ENCODE measurements at places on chromosomes 2 and 18. TPM values are rescaled to one million over a fixed set of nuclear protein-coding genes. Genes with fewer than 3 reads are reported as not detected.

The PRKCE gene
- 16.5 TPM for total RNA-seq

The LINC00305 gene
- not detected for total RNA-seq

The SCYGR4 gene
- total RNA-seq = not detected

GRCh38 chr2:157302492-157303099, 23.0 kb downstream of the ERMN start:
- no peaks in the 10 kb centered on the region for H3K36me3 ChIP-seq
- H3K4me3 ChIP-seq = no peak overlapping the region
- no peak overlapping the region for H3K27ac ChIP-seq
- peak; percentile 13 for DNase-seq

- DNase-seq = no peak
- no peaks in the 10 kb centered on the region for H3K27me3 ChIP-seq
- H3K4me1 ChIP-seq = no peaks in the 10 kb centered on the region
- H3K36me3 ChIP-seq = no peaks in the 10 kb centered on the region
Observed at GRCh38 chr2:98486374-98486981, 41.8 kb downstream of the INPP4A start.

DNA sequence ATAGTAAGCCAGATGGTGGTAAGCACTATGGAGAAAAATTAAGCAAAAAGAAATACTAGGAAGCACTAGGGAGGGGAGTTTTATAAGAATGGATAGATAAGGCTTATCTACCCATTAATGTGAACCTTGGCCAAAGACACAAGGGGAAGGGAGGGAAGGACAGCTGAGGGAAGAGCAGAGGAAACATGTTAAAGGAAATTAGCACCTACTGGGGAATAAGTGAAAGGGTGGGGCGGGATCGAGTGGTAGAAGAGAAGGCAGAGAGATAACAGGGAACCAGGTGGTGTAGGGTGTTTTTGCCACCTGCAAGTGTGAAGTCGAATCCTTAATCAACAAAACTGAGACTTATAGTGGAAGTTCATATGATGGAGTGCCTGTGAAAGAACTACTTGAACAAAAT, 1.7 kb downstream of the UNC80 start:
- DNase-seq = no peak
- no peak overlapping the region for H3K27ac ChIP-seq
- H3K4me1 ChIP-seq = no peaks in the 10 kb centered on the region
- peaks cover 6% of the 10 kb centered on the region for H3K27me3 ChIP-seq
- H3K36me3 ChIP-seq = no peaks in the 10 kb centered on the region

The CCDC102B gene
- total RNA-seq = 17.6 TPM

The SLC38A11 gene
- not detected for total RNA-seq

DNA sequence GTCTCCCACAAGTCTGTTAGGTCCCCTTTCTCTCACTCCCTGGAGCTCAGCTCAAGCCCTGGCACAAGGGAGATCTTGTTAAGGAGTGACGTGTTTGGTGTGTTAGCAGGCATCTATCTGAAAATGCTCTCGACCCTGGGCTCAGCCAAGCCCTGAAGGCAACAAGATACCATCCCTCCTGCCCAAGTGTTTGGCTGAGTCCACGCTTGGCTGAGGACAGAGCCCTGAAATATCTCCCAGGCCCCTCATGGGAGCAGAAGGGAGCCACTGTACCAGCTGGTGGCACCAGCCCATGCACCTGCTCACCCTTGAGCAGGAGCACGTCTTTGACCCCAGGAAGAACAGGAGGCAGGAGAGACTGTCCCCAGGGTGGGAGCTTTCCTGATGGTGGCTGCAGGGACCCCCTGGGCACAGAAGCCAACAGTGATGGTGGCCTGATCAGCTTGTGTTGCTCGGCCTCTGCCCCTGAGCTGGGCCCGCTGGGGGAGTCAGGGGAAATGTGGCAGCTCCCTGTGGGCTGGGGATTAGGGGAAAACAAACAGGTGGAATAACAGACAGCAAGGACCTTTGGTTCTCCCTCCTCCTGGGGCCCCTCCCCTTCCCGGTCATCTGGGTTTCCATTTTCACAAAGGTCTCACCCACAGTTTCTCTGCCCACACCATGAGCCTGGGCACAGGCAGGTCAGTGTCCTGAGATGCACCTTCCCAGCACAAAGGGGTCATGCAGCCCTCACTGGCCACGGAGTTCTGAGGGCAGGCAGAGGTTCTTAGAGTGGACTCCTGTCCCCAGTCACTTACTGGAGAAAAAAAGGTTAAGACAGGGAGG, 91.6 kb downstream of the RHOB start:
- no peak for DNase-seq
- H3K36me3 ChIP-seq = no peaks in the 10 kb centered on the region
- no peaks in the 10 kb centered on the region for H3K27me3 ChIP-seq
- no peak overlapping the region for H3K27ac ChIP-seq
- H3K4me3 ChIP-seq = no peak overlapping the region

GRCh38 chr2:174716785-174717184, 47.5 kb downstream of the CHRNA1 start:
- no peaks in the 10 kb centered on the region for H3K4me1 ChIP-seq
- DNase-seq = no peak
- H3K27me3 ChIP-seq = no peaks in the 10 kb centered on the region
- no peak overlapping the region for H3K4me3 ChIP-seq
- H3K27ac ChIP-seq = no peak overlapping the region

DNA sequence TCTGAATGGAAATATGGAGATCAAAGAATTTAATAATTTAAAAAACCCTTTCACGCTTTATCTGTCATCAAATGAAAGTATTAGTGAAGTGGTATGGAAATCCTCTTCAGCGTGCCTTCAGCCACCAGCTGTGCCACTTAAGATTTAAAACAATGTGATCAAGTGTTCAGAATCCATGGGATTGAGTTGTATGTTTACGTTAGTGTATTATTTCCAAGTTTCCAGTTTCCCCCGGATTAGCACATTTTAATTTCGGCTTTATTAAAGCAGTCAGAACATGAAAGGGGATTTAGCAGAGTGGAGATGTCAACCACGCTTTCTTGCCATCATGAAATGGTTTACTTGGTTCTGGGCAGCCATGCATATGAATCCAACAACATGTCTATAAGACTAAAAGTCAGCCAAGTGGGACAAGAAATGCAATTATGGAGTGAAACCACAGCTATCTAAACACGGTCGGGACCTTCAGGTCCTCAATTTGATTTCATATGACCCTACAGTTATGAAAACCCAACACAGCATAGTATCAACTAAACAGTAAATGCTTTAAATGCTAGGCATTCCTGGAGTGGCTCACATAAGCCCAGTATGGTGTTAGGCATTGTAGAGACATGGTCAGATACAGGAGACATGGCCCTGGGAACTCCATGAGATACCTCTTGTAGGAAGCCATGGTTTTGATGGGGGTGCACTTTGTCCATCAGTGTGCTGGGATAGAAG, 224.9 kb upstream of the EPAS1 start:
- DNase-seq = no peak
- H3K36me3 ChIP-seq = no peaks in the 10 kb centered on the region
- H3K4me1 ChIP-seq = no peaks in the 10 kb centered on the region
- H3K4me3 ChIP-seq = no peak overlapping the region
- H3K27me3 ChIP-seq = no peaks in the 10 kb centered on the region

- no peak for DNase-seq
- no peaks in the 10 kb centered on the region for H3K27me3 ChIP-seq
- H3K4me1 ChIP-seq = no peaks in the 10 kb centered on the region
- no peaks in the 10 kb centered on the region for H3K36me3 ChIP-seq
- no peak overlapping the region for H3K4me3 ChIP-seq
- H3K27ac ChIP-seq = no peak overlapping the region
Observed at GRCh38 chr2:226911932-226912331, 76.1 kb downstream of the RHBDD1 start.

The HOXD13 gene
- total RNA-seq = not detected

DNA sequence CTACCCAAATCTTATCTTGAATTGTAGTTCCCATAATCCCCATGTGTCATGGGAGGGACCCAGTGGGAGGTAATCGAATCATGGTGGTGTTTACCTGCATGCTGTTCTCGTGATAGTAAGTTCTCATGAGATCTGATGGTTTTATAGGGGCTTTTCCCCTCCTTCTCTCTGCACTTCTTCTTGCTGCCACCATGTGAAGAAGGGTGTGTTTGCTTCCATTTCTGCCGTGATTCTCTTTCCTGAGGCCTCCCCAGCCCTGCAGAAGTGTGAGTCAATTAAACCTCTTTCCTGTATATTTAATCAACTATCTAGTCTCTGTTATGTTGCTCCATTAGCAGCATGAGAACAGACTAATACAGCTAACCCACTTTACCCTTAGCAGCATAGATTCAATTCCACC, 37.6 kb downstream of the CDC42EP3 start:
- DNase-seq = no peak
- H3K36me3 ChIP-seq = no peaks in the 10 kb centered on the region
- H3K27me3 ChIP-seq = no peaks in the 10 kb centered on the region
- no peaks in the 10 kb centered on the region for H3K4me1 ChIP-seq
- no peak overlapping the region for H3K4me3 ChIP-seq
- no peak overlapping the region for H3K27ac ChIP-seq

The CNGA3 gene
- total RNA-seq = not detected

- DNase-seq = no peak
- no peaks in the 10 kb centered on the region for H3K36me3 ChIP-seq
- H3K27ac ChIP-seq = peak overlapping the region; percentile 49
- no peaks in the 10 kb centered on the region for H3K27me3 ChIP-seq
- peaks cover 4% of the 10 kb centered on the region for H3K4me1 ChIP-seq
- no peak overlapping the region for H3K4me3 ChIP-seq
Observed at GRCh38 chr2:37855283-37856041, 69.6 kb upstream of the RMDN2 start.

GRCh38 chr18:13615432-13615861, 110.9 kb downstream of the FAM210A start:
- H3K36me3 ChIP-seq = no peaks in the 10 kb centered on the region
- H3K27ac ChIP-seq = no peak overlapping the region
- H3K27me3 ChIP-seq = no peaks in the 10 kb centered on the region
- H3K4me3 ChIP-seq = no peak overlapping the region

The BOD1L2 gene
- total RNA-seq = not detected

DNA sequence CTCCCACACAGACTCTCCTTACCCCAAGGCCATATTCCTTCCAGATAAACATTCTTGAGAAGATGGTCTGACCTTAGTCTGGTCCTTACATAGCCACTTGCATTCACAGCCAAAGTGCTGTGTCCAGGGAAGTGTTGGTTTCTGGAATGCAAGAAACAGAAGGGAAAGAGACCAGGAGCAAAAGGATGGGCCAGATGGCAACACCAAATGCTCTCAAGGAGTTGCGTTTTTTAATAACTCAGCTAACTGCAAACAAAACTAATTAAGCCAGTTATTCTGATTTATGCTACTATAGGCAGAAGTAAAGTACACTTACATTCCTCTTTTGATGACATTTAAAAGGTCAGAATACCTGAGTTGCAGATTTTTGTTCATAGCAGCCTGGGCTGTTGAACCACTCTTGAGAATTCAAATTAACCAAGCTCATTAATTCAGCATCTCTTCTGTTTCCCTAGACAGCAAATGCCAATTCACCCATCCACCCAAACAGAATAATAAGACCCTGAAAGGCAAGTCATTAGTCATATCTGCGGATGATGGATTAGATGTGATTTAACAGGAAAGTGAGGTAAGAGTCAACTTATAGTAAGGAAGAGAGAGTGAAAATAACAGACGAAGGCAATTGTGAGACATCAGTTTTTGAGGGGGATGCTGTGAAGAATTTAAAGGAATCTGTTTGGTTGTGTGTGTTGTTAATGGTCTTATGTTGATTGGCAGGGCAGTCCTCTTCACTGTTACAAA, 18.8 kb downstream of the CCDC85A start:
- no peak for DNase-seq
- H3K27ac ChIP-seq = no peak overlapping the region
- no peaks in the 10 kb centered on the region for H3K27me3 ChIP-seq
- H3K4me3 ChIP-seq = no peak overlapping the region

DNA sequence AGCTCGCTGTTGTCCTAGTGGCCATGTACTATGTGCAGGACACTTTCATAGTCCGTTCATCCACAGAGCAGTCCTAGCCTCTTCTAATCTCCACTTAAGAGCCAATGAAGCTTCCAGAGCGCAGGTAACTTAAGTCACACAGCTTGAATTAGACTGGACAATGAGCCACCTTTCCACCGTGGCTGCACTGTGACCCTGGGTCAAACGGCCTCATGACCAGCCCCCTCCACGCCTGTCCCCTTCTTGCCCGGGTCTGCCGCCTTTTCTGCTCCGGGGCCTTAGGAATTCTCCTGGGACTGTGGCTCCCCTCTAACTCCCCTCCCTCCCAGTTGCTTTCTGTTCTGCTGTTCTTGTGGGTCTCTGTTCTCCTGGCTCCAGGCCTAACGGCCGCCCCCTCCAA, 8.4 kb upstream of the PRKCE start:
- no peak for DNase-seq
- peaks cover 8% of the 10 kb centered on the region for H3K27me3 ChIP-seq
- H3K27ac ChIP-seq = peak overlapping the region; percentile 37

DNA sequence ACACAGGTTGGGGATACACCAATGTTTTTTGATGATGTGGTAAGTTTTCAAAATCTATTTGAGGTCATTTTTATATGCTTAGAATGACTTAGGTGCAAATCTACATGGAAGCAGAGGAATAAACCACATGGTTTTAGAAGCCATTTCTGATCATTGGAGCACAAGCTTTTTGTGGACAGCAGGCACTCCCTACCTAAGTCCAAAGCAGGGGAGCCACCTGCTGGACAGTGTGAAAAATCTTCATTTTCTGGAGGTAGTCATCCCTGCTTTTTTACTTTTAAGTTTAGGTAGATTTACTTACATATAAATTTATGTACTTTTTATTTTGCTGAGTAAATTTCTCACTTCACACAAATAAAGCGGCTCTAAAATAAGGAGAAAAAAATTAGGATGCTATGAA, 323.2 kb downstream of the PLCL1 start:
- H3K27ac ChIP-seq = no peak overlapping the region
- H3K4me1 ChIP-seq = no peaks in the 10 kb centered on the region
- no peaks in the 10 kb centered on the region for H3K36me3 ChIP-seq

DNA sequence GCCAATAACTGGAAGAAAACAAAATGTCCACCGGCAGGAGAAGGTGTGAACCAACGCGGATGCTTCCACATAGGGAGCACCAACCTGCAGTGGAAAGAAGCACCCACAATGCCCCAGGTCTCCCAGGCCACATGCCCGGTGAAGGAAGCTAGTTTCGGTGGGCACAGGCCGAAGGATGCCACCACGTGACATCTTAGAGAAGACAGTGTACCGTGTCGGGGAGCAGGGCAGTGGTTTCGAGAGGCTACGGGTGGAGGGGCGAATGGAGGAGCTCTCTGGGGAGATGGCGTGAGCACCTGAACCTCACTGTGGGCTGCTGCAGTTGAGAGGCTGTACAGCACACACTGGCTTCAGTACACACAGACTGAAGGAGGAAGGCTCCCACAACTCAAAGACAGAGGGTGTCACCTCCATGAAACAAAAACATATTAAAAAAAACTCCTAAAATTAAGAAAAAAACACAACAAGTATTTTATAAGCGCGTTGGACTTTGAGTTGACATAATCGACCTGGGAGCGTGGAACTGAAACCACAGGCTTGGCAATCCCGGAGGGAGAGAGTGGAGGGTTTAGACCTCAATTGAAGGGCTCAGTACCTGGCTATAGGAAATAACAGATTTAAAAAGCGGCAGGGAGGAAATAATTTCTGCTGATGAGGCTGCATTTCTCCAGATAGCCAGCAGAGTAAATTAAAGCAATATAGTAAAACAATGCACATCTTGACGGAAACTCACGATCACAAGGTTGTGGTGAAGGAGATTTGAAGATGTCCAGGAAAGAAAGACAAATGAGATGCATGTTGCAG, 160.1 kb downstream of the RTP5 start:
- no peaks in the 10 kb centered on the region for H3K36me3 ChIP-seq
- no peaks in the 10 kb centered on the region for H3K4me1 ChIP-seq
- H3K27ac ChIP-seq = no peak overlapping the region
- H3K27me3 ChIP-seq = peaks cover 15% of the 10 kb centered on the region
